ENCODE measurements at places on chromosomes 1 and 21.

- no peak for DNase-seq
These were observed 8.3 kb upstream of the ADAM15 start for GRCh38 chr1:155042789-155043188.

DNA sequence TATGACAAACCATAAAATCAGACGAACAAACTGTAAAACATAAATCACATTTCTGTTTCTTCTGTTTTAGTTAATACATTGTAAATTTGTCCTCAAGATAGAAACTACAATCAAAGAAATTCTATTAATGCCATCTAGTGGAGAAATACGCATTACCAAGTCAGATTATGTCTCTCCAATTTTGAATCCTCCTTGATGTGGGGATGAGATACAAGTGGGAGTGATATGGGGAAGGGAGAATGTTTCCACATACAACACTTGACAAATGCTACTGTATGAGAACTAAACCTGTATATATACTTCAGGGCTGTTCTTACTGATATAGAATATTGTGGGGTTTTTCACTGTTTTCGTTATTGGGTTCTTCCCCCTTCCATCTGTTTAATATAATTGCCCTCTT, 2.6 kb downstream of the HFM1 start:
- DNase-seq, result peak; percentile 5

- no peak for DNase-seq
These were observed 26.4 kb downstream of the WLS start for GRCh38 chr1:68205794-68206358.

- DNase-seq, result no peak
These were observed 805.3 kb downstream of the USP25 start for GRCh38 chr21:16535102-16535422.

GRCh38 chr1:226009650-226010044, 10.5 kb upstream of the SDE2 start:
- no peak for DNase-seq

GRCh38 chr1:77227381-77227780, 8.2 kb upstream of the PIGK start:
- DNase-seq, result no peak

- no peak for DNase-seq
These were observed 21.9 kb downstream of the HEYL start for GRCh38 chr1:39617488-39618049.

GRCh38 chr1:33111965-33112364, 31.0 kb downstream of the AZIN2 start:
- peak; percentile 44 for DNase-seq

DNA sequence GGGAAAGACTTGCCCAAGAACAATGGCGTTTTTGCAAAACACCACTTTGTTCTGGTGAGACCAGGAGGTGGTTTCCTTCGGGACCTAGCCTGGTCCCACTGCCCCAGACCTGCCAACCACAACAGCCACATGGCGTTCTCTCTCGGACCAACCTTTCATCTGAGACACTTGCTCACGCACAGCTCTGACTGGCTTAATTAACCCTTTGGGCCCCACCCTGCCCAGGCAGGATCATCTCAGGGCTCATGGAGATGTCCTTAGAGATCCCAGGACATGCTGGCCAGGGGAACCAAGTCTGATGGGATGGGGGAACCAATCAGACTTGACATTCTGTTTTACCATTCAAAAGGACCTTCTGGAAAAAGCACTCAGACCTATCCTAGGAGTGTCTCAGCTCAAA, 97.8 kb upstream of the SLC2A1 start:
- DNase-seq, result no peak

GRCh38 chr1:232344791-232345399, 285.0 kb downstream of the SIPA1L2 start:
- DNase-seq, result no peak

All from NCI-H1417 (cell line).